ENCODE measurements at places on chromosomes 5 and 9.

GRCh38 chr9:23088932-23089364, 642.3 kb downstream of the DMRTA1 start:
- no peak for DNase-seq

GRCh38 chr5:96834016-96834415, 26.3 kb upstream of the ERAP1 start:
- DNase-seq: no peak

GRCh38 chr5:142184988-142185387, 76.4 kb downstream of the NDFIP1 start:
- no peak for DNase-seq

DNA sequence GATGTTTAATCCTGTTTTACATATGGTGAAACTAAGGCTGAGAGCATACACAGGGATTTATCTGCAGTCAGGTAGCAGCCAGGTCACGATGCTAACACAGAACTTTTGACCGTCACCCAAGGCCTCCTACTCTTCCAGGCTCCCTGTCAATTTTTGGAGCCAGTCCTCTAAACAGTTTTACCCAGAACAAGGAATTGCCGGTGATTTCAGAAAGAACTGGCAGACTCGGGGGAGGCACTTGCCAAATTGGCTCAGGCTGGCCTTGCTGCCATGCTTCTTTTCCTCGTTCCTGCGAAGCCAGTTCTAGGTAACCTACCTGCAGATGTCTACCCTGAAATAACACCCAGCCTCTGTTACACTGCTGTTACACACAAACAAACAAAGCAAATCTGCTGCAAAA, 21.2 kb downstream of the GRIA1 start:
- DNase-seq: no peak

DNA sequence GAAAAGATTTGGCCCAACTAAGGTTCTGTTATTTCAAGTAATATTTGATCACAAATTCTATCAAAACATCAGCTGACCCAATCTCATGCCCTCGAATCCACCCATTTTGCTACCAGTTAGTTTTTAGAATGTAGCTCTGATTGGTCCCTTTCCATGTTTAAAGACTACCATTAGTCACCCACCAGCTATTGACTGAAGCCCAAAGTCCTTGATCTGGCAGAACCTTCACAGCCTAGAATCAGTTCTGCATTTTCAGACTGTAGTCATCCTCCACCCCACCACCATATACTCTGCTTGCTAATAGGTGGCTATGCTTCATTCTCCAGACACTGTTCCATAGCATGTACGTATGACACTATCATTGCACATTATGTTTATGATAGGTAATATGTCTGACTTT, 182.2 kb upstream of the TARS1 start:
- no peak for DNase-seq

GRCh38 chr9:98465799-98466198, 210.3 kb upstream of the TBC1D2 start:
- DNase-seq: no peak

DNA sequence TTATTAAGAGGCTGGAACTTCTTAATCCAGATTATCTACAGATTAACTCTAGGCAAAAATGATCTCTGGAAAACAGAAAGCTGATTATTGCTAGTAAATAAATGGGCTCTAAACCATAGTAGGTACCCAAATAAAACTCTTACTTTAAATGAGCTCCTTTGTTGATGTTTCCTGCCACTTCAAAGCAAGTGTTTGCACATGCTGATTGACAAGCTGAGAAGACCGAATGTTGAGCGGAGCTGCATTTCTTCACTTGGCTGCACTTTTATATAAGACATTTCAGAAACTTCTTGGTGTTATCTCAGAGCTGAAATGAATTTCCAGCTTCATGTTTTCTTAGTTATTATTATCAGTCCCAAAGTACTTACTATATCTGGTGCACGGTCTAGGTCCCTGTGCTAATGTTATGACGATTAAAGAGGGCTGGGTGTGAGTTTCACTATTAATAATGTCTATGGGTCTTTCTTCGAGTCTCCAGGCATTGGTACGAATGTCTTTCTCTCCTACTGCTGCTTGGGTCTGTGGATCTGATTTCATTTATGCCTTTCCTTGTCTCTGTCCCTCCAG, 58.6 kb upstream of the CTXN3 start:
- DNase-seq: no peak

DNA sequence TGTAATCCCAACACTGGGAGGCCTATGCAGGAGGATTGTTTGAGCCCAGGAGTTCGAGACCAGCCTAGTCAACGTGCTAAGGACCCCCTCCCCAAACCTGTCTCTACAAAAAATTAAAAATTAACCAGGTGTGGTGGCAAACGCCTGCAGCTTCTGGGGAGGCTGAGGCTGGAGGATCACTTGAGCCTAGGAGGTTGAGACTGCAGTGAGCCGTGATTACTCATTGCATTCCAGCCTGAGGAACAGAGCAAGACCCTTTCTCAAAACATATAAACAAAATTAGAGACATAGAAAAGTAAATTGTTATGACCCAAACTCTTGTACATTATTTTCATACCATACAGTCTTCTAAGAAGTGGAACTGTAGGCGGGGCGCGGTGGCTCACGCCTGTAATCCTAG, 1.1 kb downstream of the GPR107 start:
- DNase-seq: no peak

GRCh38 chr9:93549611-93550010, 26.8 kb upstream of the PHF2 start:
- no peak for DNase-seq

DNA sequence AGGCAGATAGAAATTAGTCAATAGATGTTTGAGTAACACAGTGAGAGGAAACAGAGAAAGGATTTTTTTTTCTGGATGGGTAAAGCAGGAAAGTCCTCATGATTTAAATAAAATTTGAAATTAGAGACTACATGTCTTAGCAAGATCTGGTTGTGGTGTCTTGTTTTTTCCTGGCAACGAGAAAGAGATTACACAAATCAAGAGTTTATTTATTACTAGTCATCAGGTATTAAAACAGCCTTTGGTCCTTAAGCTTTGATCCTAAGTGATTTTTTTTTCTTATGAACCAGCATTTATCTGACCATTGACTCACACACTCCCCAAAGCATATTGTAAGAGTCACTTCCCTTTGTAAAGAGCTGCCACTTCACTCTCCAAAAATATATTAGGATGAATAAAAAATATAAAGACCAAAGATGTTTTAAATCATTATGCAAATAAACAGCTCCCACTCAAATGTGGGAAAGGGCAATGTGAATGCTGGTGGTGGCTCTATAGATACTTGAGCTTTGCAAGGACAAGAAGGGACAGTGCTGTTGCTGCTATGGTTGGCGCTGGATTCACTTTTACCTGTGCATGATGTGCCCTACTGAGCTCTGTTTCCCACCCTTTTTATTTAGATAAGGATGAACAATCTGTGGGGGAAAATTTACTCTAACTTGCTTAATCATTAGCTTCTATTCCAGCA, 1726.5 kb downstream of the MAT2B start:
- DNase-seq: no peak

DNA sequence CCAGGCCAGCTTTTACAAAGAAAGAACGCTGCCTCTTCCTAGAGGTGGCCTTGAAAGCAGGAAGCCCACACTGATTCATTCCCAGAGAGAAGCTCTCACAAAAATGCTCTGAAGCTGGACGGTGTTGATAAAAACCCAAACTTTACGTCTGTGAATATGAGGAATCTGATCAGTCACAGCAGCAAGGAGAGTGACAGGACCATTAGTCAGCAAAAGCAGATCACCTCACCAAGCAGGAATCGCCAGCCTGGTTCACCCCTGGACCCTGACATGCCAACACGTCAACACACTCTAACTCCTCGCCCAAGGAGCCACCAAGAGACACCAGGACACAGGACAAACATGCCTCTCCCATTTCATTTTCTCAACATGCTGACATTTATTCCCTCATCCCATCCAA, 70.6 kb upstream of the ZNF622 start:
- no peak for DNase-seq

DNA sequence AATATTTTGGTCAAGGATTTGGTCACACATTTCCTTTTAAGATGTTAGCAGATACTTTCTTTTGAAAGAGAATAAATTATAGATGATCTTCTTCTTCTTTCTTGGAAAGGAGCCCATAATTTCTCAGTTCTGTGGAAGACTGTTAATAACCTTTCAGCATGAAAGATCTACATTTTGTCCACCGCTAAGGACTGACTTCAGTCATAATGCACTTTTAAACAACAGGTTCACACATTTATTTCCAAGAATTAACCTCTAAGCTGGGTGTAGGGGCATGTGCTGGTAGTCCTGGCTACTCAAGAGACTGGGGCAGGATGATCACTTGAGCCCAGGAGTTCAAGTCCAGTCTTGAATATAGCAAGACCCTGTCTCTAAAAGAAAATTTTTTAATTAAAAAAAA, 93.0 kb downstream of the PRKACG start:
- DNase-seq: no peak

- DNase-seq: no peak
Observed at GRCh38 chr5:140806834-140807775, at the start of gene PCDHA4. PCDHA4 (plus strand) TSS chr5:140807068.

GRCh38 chr5:101626572-101626971, 669.5 kb downstream of the SLCO4C1 start:
- DNase-seq: no peak

DNA sequence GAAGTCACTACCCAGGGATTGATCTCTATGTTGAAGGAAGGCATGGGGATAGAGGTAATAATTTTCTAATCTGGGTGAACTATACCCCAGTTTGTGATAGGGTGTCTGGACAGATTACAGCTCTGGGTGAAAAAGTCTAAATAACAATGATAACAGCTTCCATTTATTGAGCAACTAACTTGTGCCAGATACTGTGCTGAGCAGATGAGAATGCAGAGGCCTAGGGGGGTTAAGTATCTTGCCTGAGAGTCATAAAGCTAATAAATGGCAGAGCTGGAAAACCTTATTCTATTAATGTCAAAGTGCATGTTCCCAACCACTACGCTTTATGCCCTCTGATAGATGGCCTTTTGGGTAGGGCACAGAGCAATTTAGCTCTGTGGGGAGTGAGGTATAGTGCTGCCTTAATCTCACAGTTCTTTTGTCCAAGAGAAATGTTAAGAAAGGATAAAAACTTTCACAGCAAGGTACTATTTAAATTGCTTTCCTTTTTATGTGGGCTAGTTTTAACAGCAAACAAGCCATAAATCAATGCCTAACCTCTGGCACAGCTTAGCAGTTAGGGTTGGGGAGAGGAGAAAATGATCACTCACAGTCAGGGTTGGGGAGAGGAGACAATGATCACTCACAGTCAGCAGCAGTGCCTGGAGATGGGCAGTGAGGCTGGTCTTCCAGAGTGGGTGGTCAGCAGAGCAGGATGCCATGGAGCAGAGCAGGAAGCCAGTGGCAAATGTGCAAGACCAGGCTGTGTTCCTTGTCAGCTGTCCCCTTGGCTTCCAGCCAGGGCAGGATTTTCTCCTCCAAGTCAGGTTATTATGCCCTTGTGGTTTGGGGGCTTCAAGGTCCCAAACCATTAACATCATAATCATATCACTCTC, 187.0 kb downstream of the CARTPT start:
- DNase-seq: no peak

- no peak for DNase-seq
Observed at GRCh38 chr9:98248737-98249474, 6.5 kb downstream of the TBC1D2 start.

- no peak for DNase-seq
Observed at GRCh38 chr5:40396317-40396716, 283.4 kb upstream of the PTGER4 start.

DNA sequence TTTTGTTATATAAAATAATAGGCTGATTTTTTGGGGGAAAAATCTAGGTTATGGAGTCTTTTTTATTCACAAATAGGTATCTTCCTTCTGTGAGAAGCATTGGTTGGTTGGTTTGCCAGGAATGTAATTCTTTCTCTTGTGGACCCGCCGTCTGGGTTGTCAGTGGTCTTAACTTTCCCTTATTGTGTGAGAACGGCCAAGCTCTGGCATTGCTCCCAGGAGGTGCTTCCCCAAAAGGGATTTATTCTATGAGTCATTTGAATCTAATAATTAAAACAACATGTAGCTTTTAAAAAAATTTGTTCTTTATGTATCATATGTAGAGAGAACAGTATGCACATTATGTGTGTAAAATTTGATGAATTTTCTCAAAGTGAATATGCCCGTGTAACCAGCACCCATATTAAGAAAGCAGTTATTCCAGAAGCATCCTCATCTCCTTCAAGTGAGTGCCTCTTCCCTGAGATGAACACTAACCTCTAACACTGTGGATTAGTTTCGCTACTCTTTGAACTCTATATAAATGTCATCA, 114.4 kb downstream of the MAST4 start:
- no peak for DNase-seq

GRCh38 chr5:56155992-56156584, 77.0 kb downstream of the ANKRD55 start:
- DNase-seq: no peak

- DNase-seq: no peak
Observed at GRCh38 chr5:89071101-89071940, 188.3 kb upstream of the MEF2C start.

DNA sequence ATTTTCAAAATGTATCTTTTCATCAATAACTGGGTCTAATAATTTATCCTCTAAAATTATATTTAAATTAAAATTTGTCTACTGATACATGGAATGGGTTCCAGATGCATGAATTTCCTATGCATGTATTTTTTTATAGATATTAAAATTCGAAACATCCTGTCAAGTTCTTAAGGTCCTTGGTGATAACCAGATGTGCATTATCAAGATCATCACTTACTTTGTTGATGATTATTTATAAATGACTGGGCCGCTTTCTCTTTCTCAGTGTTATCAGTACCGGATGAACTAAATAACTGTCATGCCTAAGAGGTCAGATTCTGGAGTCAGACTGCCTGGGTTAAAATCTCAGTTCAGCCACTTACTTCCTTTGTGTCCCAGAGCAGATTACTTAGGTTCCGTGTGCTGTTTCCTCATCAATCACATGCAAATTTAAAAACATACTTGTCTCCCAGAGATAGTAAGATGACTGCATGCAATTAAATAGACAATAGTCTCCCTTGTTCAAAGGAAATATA, 124.3 kb downstream of the TEX10 start:
- no peak for DNase-seq

GRCh38 chr9:37986771-37987258, 82.2 kb downstream of the SHB start:
- no peak for DNase-seq

GRCh38 chr5:34599471-34600117, 56.5 kb upstream of the RAI14 start:
- no peak for DNase-seq

DNA sequence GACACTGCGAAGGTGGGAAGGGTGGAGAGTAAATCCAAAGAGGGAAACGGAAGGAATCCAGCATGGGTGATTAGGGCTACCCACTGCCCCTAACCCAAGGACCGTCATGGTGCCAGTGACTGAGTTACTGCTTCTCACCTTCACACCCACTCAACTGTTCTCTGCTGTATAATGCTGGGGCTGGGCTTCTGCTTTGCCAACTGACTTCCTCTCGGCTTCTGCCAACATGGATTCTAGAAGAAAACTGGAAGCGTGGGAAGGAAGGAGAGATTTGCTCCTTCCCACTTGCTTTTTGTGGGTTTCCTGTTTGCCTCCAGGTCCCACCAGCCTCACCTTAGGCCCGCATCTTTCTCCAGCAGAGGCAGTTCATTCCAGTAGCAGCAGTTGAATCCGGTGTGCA, 153.5 kb upstream of the RAI14 start:
- DNase-seq: no peak

- no peak for DNase-seq
Observed at GRCh38 chr5:152288917-152289595, 116.0 kb downstream of the NMUR2 start.

All from activated naive CD4-positive, alpha-beta T cell treated with anti-CD3 and anti-CD28 coated beads, Interleukin-2, amount 50 U/mL, for 16 hours (primary cell).